Natural killer cell (primary cell): ENCODE measurements at places on chromosomes 6 and 20.
A peak's percentile ranks its signal among the peaks of the same experiment; 100 is the strongest.

- no peak for DNase-seq
These were observed 60.3 kb upstream of the PTPN1 start for GRCh38 chr20:50449738-50450492.

DNA sequence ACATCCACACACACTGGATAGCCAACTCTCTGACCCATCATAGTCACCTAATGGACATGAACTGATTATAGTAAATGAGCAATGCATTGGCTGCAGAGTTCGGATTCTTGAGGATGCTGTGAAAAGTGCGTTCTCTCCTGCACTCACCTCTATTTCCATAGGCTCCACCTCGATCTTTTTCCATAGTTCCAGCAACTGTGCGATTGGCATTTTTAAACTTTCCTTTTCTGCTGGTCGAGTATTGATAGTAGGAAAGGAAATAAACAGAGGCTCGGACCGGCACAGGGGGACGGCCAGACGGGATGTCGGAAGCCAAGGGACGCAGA is 94.4 kb downstream of the RNASET2 start:
- no peak for DNase-seq

DNA sequence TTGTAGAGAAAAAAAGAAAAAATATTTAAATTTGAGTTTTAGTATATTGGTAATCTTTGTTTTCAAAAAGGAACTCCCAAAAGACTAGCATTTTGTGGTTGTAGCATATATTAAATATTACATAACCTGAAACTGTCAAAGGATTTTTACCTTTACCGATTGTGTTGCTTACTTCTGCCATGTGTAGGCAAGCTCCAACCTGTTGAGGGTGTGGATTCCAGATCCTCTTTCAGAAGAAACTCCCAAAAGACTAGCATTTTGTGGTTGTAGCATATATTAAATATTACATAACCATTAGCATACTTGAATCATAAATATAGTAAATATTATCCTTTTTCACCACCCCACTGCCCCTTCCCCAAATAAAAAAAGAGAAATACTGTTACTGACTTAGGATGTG is 3.2 kb downstream of the DSE start:
- no peak for DNase-seq

GRCh38 chr6:32167154-32167760 is 2.9 kb downstream of the EGFL8 start:
- DNase-seq = no peak

DNA sequence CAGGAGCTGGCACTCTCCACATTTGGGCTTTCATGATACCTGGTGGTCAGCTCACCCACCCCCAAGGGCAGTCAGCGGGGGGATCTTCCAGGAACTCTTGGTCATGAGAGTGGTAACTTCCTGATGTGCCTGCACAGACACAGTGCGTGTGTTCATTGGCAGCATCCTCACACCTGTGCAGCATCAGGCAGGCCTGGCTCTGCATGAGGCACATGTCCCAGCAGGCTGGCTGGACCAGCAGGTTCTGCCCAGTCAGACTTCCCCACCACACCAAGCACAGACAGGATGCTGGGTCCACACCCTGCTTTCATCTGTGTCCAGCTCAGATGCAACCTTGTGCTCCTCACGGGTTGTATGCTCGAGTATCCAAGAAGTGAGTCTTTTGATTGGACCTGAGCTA is 15.7 kb upstream of the UNC93A start:
- DNase-seq = no peak

- no peak for DNase-seq
These were observed 182.7 kb upstream of the SALL4 start for GRCh38 chr20:51985013-51985415.

DNA sequence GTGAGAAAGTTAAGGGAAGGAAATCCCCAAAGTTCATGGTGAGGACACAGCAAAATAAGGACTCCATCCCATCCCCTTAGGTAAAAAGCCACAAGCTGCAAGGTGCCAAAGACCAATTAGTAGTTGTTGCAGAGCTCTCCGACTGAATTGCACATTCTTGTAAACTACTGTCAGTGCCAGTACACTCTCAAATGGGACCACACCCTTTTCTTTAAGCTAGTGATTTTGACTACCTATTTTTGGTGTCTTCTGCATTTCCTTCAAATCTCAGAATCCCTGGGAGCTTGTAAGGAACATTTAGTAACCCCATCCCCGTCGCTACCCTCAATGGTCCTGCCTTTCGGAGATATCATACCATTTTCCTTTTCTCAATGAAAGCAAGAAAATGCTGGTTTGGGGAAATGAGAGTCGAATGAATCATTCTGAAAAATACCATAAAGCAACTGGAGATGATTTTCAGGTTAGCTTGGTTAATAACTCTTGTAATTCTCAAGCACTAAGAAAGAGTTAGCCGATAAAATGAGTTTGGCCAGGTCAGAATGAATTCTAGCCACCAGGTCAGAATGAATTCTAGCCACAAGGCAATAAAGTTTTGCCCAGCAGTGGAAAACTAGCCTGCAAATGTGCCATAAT is 5.2 kb upstream of the HMGN3 start:
- no peak for DNase-seq

DNA sequence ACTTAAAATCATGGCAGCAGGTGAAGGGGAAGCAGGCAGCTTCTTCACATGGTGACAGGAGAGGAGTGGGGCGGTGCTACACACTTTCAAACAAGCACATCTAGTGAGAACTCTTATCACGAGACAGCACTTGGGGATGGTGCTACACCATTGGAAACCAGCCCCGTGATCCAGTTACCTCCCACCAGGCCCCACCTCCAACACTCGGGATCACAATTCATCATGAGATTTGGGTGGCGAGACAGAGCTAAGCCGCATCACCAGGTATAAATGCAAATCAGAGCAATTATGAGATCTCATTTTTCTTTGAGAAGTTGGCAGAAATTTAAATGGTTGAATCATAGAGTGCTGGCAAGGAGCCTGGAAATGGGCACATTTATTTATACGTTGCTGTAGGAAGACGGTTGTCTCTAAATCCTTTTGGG is 31.4 kb downstream of the IGF2R start:
- DNase-seq = no peak

DNA sequence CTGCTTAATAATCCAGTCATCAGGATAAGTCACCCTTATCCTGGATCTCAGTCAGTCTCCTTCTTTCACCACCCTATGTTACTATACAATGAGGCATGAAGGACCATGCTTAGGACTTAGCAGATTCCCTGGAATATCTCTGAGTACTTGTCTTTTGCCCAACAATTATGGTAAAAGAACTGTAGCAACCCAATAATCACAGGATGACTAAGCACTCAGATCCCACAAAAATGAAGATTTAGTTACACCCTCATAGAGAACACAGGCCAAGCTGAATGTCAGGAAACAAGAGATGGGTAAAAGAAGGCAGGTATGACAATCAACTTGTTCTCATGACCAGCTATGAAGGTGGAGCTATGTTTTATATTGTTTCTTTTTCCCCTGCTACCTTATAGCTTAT is 91.4 kb downstream of the EDN1 start:
- no peak for DNase-seq

DNA sequence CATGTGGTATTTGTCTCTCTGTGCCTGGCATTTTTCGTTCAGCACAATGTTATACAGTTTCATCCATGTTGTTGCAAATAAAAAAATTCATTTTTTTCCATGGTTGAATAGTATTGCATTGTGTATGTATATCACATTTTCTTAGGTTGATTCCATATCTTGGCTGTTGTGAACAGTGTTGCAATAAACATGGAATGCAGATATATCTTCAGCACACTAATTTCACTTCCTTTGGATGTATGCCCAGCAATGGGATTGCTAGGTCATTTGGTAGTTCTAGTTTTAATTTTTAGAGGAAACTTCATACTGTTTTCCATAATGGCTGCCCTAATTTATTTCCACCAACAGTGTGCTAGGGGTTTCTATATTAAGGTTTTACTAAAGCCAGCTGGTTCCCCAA is 52.6 kb downstream of the GFRAL start:
- DNase-seq = no peak

DNA sequence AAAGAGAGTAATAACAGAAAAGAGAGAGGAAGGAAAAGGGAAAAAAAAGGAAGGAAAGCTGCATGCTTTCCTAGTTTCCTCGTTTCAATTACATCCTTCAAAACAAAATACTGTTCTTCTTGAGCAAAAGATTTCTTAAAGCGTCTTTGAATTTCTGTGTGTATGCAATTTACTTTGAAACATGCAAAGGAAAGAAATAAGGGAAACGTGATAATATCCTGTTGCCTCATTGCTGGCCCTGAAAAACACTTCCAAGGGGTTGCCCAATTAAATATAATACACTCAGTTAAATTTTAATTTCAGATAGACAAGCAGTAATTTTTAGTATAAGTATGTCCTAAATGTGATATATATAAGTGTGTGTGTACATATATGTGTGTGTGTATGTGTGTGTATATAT is 51.2 kb upstream of the TPD52L1 start:
- no peak for DNase-seq

- DNase-seq = no peak
These were observed 104.2 kb upstream of the MLN start for GRCh38 chr6:33908025-33908424.

- no peak for DNase-seq
These were observed 445.9 kb downstream of the PHF3 start for GRCh38 chr6:64081453-64081852.

DNA sequence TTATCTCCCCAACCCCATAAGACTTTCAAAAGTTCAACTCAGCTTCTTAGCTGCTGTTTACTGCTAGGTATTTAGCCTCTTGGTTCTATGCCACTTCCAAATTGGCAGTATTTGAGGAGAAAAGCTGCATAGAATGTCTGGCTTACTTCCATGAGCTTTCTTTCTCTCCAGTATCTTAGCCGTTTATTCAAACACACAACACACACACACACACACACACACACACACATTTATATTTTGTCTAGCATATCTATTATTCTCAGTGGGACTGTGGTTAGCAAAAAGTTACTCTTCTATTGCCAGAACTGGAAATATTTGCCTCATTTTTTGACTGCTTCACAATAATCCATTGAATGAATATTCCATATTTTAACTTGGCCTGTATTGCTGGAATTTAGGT is 634.2 kb upstream of the IMPG1 start:
- DNase-seq = no peak

- DNase-seq = no peak
These were observed 12.7 kb downstream of the STXBP5 start for GRCh38 chr6:147216915-147217314.

GRCh38 chr20:36155629-36155971 is 1.1 kb downstream of the EPB41L1 start:
- DNase-seq = no peak

GRCh38 chr6:80348263-80348662 is 241.8 kb downstream of the BCKDHB start:
- DNase-seq = no peak

DNA sequence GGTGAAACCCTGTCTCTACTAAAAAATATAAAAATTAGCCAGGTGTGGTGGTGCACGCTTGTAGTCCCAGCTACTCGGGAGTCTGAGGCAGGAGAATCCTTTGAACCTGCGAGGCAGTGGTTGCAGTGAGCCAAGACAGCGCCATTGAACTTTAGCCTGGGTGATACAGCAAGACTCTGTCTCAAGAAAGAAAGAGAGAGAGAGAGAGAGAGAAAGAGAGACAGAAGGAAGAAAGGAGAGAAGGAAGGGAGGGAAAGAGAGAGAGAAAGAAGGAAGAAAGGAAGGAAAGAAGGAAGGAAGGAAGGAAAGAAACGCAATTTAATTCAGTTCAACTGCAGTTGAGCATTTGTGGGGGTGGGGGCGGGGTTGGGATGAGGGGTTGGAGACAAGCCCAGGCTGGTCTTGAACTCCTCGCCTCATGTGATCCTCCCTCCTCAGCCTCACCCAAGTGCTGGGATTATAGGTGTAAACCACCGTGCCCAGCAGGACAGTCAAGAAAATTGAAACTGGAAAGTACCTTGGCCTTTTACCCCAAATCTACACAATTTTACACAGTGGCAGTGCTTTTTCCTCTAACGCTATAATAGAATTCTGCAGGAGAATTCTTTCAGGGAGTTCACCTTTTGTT is 30.5 kb downstream of the TRIM27 start:
- no peak for DNase-seq

- no peak for DNase-seq
These were observed 12.0 kb upstream of the LAMA4 start for GRCh38 chr6:112266331-112266730.

GRCh38 chr6:44733868-44734267 is 346.4 kb downstream of the CDC5L start:
- DNase-seq = no peak

GRCh38 chr6:18561037-18561750 is 174.0 kb downstream of the RNF144B start:
- no peak for DNase-seq

DNA sequence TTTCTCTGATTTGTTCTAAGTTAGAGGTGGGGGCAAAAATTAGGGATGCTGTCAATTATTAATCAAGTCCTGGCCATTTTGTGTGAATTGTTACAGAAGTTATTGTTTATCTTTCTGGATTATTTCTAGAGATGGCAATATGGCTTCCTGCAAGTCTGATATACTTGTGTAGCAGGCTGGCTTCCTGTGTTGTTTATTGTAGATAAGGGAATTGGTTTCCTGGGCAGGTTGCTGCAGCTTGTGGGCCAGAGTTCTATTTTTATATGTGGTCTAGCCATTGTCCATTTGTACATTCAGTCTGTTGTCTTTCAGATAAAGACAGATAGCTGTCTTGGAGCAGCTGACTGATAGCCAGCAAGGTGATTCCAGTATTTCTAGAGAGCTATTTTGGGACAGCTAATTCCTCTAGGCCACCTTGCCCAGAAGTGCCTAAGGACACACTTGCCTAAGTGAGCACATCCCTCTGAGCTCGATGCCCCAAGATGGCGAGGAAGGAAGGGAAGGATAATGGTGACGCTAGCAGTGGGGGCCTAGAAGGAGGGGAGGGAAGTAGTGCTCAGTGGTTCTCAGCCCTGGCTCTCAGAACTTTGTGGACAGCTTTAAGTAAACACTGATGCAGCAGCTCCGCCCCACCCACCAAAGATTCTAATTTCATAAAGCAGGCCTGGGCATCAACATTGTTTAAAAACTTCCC is 25.5 kb downstream of the DDO start:
- no peak for DNase-seq

DNA sequence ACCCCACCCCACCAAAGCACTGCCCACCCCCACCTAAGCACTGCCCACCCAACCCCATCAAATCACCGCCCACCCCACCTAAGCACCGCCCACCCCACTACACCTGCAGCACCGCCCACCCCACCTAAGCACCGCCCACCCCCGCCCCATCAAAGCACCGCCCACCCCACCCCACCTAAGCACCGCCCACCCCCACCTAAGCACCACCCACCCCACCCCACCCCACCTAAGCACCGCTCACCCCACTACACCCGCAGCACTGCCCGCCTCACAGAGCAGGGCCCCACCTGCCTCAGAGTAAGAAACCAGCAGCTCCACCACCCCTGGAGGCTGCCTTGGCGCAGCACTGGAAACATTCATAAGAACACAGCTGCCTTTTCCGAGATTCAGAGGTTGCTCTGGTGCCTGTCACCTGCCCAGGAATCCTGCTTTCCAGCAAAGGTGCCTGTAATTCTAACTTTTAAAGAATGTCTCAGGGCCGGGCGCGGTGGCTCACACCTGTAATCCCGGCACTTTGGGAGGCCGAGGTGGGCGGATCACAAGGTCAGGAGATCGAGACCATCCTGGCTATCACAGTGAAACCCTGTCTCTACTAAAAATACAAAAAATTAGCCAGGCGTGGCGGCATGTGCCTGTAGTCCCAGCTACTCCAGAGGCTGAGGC is 148.2 kb downstream of the BMP7 start:
- no peak for DNase-seq

- no peak for DNase-seq
These were observed 178.1 kb downstream of the RIMS1 start for GRCh38 chr6:72064399-72064975.

GRCh38 chr6:110731898-110732297 is 83.4 kb downstream of the CDK19 start:
- DNase-seq = no peak

- peak; percentile 72 for DNase-seq
These were observed 57.2 kb upstream of the ARHGAP18 start for GRCh38 chr6:129766959-129767728.
